CD4-positive, alpha-beta T cell treated with Interleukin-12 subunit alpha and Interleukin-12 subunit beta, for 1 hour (primary cell): ENCODE measurements at places on chromosomes 7 and 10.

DNA sequence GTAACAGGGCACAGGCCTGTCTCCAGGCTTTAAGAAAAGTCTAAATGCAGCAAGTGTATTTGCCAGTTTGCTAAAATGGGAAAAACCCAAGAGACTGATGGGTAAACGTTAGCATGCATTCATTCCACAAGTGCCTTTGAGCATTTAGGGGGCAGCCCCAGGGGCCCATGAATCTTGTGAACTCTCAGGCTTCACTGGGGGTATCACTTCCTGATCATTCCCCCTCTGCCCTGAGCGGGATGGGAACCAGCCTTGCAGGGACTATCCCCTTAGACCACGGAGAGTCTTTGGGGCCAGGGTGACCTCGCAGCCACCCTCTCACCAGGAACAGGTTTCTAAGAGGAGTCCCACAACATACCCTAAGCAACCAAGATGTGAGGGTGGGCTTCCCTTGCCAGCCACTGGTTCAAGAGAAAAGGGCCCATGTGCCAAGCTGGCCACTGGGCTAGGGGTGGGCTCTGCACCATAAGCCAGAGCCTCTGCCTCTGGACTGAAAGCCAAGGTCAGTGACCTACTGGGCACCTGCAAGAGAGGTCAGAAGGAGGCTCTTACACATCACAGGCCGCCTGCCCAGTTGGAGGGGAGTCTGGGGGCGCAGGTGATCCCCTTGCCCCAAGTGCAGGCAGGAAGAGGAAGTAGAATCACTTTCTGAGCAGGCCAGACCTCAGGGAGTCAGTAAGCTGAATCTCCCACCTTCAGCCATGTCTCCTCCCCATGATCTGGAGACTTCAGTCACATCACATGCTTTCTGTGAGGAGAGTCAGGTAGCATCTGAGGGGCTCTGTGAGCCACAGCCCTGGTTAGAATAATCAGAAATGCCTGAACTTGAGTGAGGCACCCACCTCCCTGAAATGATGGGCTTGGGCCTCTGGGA is 75.0 kb downstream of the C10orf105 start:
- no peak for DNase-seq

DNA sequence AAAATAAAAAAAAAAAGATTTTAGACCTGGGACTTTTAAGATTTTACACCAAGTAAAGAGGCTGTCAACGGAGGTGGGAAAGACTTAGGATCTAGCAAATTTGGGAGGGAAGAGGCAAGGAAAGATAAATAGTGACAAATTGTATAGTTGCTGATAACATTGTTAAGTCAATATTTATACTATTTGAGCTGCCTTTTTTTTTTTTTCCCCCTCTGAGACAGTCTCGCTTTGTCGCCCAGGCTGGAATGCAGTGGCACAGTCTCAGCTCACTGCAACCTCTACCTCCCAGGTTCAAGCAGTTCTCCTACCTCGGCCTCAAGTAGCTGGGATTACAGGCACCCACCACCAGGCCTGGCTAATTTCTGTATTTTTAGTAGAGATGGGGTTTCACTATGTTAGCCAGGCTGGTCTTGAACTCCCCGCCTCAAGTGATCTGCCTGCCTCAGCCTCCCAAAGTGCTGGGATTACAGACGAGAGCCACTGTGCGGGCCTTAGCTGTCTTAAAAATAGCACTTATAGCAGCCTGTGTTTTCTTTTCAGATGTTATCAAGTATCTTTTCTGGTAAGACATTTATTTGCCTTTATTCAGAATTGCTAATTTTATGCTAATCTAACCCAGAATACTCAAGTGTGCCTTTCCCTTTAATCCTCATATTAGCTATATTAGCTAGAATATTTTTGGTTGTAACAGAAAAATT is 94.5 kb downstream of the MMRN2 start:
- DNase-seq, result no peak

DNA sequence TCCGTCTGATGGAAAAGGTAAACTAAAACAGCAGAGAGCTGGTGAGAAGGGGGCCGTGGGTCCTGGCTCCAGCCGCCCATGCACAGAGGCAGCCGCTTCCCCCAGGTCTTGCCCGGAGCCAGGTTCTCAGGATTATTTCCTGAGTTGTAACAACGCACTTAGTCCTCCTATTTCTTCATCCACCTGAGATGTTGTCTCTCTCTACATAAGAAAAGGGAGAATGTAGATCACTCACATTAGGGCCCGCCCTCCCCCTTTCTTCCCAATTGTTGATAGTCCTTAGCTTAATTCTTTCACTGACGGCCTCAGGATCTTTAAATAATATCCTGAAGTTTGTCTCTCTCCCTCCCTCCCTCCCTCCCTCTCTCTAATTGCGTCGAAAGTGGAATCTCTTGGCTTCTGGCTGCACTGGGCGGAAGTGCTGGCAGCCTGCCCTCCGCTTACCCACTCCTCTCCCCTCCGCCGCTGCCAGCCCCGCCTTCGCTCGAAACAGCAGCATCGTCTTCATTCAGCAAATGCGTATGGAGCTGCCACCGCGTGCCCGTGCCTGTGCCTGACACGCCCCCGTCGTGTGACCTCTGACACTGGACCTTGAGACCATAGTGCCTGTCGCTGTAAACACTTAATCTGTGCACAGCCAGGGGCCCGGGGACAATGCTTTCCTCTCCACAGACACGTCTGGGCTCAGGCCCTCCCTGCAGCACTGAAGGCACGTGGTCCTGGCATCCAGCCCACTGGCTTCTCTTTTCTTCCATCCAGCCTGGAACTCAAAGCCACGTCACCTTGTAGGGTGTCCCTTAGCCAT is 174.5 kb upstream of the PPP2R2D start:
- DNase-seq, result no peak

DNA sequence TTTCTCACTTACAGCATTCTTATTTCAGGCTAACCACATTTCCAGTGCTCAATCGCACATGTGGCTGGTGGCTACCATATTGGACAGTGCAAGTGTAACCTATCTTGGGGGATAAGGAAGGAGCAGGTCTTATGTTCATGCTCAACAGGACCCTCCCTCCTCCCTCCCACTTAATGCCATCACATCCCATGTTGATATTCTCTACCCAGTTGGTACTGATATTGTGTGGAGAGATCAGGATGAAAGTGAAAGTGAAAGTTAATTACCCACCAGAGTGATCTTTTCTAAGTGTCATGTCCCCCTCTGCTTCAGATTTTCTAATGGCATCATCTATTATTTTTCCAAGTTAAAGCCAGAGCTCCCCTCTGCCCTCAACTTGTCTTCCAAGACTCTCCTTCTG is 91.6 kb downstream of the BMPER start:
- DNase-seq, result no peak

DNA sequence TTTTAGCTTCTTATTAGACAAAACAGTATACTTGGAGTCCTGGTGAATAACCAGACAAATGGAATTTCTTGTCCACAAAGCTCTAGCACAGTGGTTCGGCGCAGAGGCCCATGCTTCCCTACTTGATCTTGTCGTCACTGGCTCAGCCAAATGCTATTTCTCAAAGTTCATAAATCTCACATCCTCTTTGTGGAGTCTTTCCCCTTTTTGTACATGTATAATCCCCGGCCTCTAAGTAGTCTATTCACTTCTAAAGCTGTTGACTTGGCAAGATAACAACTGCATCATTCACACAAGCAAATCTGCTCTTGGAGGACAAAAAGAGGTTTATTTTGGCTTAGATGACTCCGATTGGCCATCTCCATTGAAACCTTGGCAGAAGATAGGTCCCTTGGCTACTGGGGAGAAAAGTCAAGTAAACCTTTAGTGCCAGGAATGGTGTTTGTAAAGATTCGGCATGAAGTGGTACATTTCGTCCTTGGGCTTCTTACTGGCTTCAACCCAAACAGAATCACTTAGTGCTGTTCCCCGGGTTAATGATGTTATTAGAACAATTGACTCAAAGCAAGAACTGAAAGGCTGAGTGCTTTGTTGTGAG is 5.1 kb upstream of the AKR1E2 start:
- DNase-seq, result no peak
